ENCODE measurements at places on chromosomes 1 and 21. TPM values are rescaled to one million over a fixed set of nuclear protein-coding genes. Genes with fewer than 3 reads are reported as not detected.

DNA sequence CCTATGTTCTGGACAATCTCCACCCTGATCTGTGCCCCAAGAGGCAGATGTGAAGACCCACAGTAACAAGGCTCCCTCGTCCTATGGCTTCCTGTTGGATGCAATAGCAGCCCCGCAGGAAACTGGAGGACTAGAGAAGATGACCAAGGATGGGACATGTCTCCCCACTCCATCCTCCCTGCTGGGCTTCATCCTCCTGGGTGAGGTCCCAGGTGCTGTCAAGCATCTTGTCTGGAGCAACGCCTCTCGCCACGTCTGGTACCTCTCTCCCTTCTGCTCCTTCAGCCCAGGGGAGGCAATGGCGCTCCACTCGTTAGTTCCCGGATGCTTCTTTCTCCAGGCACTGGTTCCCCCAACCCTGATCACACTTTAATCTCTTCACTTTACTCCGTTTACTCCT, 11.1 kb downstream of the HSF2BP start:
- DNase-seq: no peak
- H3K4me3 ChIP-seq: no peak overlapping the region
- no peaks in the 10 kb centered on the region for H3K4me1 ChIP-seq
- no peaks in the 10 kb centered on the region for H3K36me3 ChIP-seq
- H3K27ac ChIP-seq: no peak overlapping the region

- H3K4me1 ChIP-seq: no peaks in the 10 kb centered on the region
- no peak overlapping the region for H3K4me3 ChIP-seq
- H3K36me3 ChIP-seq: no peaks in the 10 kb centered on the region
- no peak overlapping the region for H3K27ac ChIP-seq
- DNase-seq: no peak
Observed at GRCh38 chr1:241331328-241332036, 25.5 kb downstream of the RGS7 start.

DNA sequence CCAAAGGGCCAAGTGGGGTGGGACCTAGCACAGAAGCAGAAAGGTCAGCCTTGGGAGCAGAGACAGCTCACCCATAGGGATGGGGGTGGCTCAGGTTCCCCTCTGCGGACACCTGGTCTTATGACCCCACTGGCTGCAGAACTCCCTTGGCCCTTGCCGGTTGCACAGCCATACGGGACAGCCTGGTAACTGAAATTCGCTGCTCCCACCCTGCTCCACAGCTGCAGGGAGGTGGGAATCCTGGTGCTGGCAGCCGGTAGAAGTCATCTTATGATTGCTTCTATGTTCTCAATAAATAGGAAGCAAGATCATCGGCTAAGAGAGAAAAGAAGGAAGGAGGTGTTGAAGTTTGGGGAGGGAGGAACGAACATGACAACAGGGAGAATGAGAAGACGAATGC, 64.1 kb downstream of the HLCS start:
- H3K27me3 ChIP-seq: no peaks in the 10 kb centered on the region
- H3K4me3 ChIP-seq: no peak overlapping the region
- no peaks in the 10 kb centered on the region for H3K4me1 ChIP-seq
- no peaks in the 10 kb centered on the region for H3K36me3 ChIP-seq

DNA sequence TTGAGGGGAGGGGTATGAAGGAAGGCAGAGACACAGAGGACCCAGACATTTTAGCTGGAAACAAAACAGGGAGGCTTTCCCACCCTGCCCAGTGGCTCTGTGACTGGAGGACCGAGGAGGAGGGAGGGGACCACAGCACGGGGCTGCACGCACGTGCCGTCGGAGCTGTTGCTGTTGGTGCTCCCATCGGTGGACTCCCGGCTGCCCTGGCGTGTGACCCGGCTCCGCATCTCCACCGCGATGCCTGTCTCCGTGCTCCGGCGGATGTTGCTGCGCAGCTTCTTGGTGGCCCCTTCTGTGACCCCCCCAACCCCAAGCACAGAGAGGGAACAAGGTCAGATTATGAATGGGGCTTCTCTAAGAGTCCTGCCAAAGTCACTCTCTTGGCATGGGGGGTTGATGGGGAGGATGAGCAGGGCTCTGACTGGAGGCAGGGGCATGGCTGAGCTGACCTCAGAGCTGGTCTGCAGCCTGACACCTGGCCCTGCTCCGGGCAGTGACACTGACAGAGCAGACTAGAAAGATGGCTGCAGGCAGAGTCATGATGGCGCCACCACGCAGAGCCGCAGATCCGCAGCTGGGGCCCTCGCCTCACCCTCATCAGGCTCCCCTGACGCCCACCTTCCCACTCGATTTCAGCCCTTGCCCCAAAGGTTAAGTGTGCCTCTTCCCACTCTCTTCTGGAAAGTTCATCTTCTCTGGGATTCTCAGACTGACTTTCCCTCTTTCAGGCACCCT, 29.6 kb downstream of the RIMS3 start:
- DNase-seq: no peak
- H3K27me3 ChIP-seq: no peaks in the 10 kb centered on the region
- no peak overlapping the region for H3K27ac ChIP-seq
- H3K36me3 ChIP-seq: peaks cover 3% of the 10 kb centered on the region
- no peaks in the 10 kb centered on the region for H3K4me1 ChIP-seq

DNA sequence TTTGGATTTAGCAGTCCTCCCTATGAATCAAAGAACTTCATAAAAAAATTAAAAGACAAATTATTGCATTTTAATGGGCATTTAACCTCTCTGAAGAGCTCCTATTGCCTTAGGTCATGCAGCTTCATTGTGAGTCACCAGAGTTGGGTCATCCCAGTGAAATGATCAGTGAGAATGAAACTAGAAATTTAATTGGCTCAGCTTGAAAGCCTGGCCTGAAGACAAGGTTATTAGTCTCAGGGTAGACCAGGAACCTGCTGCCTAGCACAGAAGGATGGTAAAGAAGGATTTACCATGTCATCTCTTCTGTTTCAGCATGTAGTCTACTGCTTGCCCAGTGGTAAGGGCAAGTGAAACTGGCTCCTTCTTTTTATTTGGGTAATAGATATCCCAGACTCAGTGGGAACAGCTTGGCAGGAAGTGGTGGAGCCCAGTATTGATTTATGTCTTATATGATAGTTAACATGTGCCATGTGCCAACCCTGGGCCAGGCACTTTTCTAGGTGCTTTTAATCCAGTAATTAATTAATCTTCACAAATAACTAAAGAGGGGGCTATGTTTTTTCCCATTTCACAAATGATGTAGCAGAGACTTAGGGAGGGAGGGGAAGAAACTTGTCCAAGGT, 23.6 kb downstream of the LAMC2 start:
- H3K27ac ChIP-seq: no peak overlapping the region
- no peaks in the 10 kb centered on the region for H3K27me3 ChIP-seq
- no peak for DNase-seq
- no peaks in the 10 kb centered on the region for H3K4me1 ChIP-seq

DNA sequence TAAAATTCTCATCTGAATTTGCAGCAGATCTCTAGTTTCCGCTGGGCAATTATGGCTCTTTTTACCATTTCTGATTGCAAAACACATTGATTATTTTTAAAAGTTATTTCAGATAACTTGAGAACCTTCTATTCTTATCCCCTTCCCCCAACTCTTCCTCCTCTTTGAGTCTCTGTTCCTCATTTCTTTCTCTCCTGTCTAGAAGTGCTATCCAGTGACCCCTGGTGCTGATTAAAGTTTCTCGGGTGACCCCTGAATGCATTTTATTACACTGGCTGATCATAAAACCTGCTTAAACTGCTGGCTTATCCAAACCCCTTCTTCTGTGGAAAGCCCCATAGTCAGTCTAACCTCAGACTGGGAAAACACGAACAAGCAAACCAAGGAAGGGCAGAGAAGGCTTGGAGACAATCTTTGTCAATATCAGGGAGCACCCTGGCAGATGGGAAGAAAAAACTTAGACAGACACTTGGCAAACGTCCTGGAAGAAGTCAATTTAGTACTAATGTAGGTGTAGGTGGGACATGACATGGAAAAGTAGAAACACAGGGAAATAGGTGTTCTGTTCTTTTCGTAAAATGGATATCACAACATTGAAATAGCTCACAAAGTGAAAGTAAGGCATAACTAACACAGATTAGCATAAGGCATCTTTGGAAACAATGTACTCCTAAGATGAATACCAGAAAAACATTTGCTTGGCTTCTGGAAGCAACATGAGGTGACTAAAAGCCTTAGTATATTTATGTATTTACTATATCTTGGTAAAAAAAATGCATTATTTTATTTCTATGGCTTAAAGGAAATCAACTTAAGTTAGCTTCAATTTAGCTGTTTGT, 61.4 kb downstream of the GORAB start:
- H3K27me3 ChIP-seq: no peaks in the 10 kb centered on the region
- no peak for DNase-seq
- peaks cover 3% of the 10 kb centered on the region for H3K4me1 ChIP-seq

DNA sequence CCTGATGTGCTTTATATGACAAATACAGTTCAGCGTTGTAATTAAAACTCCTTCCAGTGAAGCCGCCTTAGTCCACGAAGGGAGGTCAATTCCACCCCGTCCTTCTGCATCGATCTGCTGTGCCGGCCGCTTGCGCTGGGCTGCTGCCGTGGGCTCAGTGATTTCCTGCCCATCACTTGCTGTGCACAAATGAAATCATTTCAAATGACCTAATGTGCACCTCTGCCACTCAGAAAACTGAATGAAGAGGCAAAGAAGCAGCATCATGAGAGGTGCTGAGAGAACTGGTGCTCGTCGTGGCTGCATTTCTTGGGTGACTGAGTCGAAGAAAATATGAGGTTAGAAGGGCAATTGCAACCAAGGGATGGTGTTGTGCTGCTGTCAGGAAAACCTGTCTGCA, 144.3 kb upstream of the SYT6 start:
- no peak for DNase-seq
- peaks cover 4% of the 10 kb centered on the region for H3K27me3 ChIP-seq
- no peak overlapping the region for H3K27ac ChIP-seq
- no peak overlapping the region for H3K4me3 ChIP-seq
- no peaks in the 10 kb centered on the region for H3K36me3 ChIP-seq

- no peak for DNase-seq
- H3K4me3 ChIP-seq: no peak overlapping the region
- no peaks in the 10 kb centered on the region for H3K36me3 ChIP-seq
- no peak overlapping the region for H3K27ac ChIP-seq
- H3K27me3 ChIP-seq: no peaks in the 10 kb centered on the region
Observed at GRCh38 chr1:30601316-30602085, 121.9 kb downstream of the MATN1 start.

GRCh38 chr21:32138658-32139057, 140.2 kb downstream of the MIS18A start:
- H3K27me3 ChIP-seq: no peaks in the 10 kb centered on the region
- DNase-seq: no peak
- H3K4me3 ChIP-seq: no peak overlapping the region
- H3K36me3 ChIP-seq: no peaks in the 10 kb centered on the region

DNA sequence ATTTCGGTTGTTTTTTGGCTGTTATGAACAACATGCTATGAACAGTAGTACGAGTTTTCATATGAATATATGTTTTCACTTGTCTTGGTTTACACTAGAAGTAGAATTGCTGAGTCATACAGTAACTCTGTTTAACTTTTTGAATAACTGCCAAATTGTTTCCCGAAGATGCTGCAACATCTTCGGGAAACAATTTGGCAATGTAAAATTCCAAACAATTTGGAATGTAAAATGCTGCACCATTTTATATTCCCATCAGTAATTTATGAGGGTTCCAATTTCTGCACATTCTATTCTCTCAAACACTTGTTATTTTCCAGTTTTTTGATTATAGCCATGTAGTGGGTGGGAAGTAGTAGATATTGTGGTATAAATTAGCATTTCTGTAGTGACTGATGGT, 11.6 kb downstream of the PCBP3 start:
- H3K4me1 ChIP-seq: no peaks in the 10 kb centered on the region
- H3K27ac ChIP-seq: no peak overlapping the region
- DNase-seq: no peak
- H3K4me3 ChIP-seq: no peak overlapping the region

DNA sequence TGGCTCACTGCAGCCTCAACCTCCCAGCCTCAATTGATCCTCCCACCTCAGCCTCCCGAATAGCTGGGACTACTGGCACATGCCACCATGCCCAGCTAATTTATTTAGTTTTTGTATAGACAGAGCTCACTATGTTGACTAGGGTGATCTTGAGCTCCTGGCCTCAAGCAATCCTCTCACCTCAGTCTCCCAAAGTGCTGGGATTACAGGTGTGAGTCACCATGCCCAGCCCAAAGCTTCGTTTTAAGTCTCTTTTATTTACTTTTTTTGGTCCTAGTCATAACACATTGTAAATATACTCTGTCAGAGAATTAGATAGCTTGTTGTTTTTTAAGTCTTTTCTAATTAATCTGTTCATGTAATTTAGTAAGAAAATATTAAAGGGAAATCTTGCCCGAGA, 42.8 kb downstream of the KCNK1 start:
- no peak overlapping the region for H3K27ac ChIP-seq
- H3K4me3 ChIP-seq: no peak overlapping the region
- no peaks in the 10 kb centered on the region for H3K4me1 ChIP-seq
- no peaks in the 10 kb centered on the region for H3K36me3 ChIP-seq

- H3K4me1 ChIP-seq: no peaks in the 10 kb centered on the region
- H3K36me3 ChIP-seq: no peaks in the 10 kb centered on the region
- H3K27ac ChIP-seq: no peak overlapping the region
- no peaks in the 10 kb centered on the region for H3K27me3 ChIP-seq
- DNase-seq: no peak
Observed at GRCh38 chr1:96968541-96968940, 247.0 kb downstream of the PTBP2 start.

GRCh38 chr21:18191139-18191538, 53.5 kb upstream of the CHODL start:
- no peak overlapping the region for H3K4me3 ChIP-seq
- no peaks in the 10 kb centered on the region for H3K4me1 ChIP-seq
- H3K27me3 ChIP-seq: no peaks in the 10 kb centered on the region
- no peaks in the 10 kb centered on the region for H3K36me3 ChIP-seq

GRCh38 chr1:60867782-60868181, 214.6 kb upstream of the NFIA start:
- H3K27ac ChIP-seq: no peak overlapping the region
- no peaks in the 10 kb centered on the region for H3K36me3 ChIP-seq
- H3K4me3 ChIP-seq: no peak overlapping the region
- no peak for DNase-seq
- H3K27me3 ChIP-seq: no peaks in the 10 kb centered on the region
- no peaks in the 10 kb centered on the region for H3K4me1 ChIP-seq

- H3K36me3 ChIP-seq: no peaks in the 10 kb centered on the region
- no peak overlapping the region for H3K27ac ChIP-seq
Observed at GRCh38 chr1:228697207-228698016, 37.9 kb upstream of the RHOU start.

- no peak overlapping the region for H3K27ac ChIP-seq
- no peaks in the 10 kb centered on the region for H3K27me3 ChIP-seq
- H3K36me3 ChIP-seq: no peaks in the 10 kb centered on the region
- no peak overlapping the region for H3K4me3 ChIP-seq
- H3K4me1 ChIP-seq: peaks cover 4% of the 10 kb centered on the region
Observed at GRCh38 chr1:34982820-34983376, 2.2 kb downstream of the TMEM35B start.

Gene MMP23B
- 74.5 TPM for total RNA-seq

Gene P3R3URF
- not detected for total RNA-seq

Gene ATP6V1G3
- not detected for total RNA-seq

Gene PROK1
- total RNA-seq: 0.26 TPM

Gene KRTAP11-1
- total RNA-seq: not detected

Gene HRNR
- not detected for total RNA-seq

Gene OVAAL
- total RNA-seq: not detected

Gene SEMA4A
- total RNA-seq: 20.0 TPM

Gene FCGR1A
- 15.9 TPM for total RNA-seq

Gene CYP4X1
- 29.0 TPM for total RNA-seq

Gene TSTD1
- 12.5 TPM for total RNA-seq

Gene PATJ
- total RNA-seq: 47.1 TPM

Measured in aorta (tissue), 5 donors.